ENCODE measurements at places on chromosomes 16 and 17.

GRCh38 chr16:1469693-1470201, 5.1 kb downstream of the CLCN7 start:
- no peak for DNase-seq

DNA sequence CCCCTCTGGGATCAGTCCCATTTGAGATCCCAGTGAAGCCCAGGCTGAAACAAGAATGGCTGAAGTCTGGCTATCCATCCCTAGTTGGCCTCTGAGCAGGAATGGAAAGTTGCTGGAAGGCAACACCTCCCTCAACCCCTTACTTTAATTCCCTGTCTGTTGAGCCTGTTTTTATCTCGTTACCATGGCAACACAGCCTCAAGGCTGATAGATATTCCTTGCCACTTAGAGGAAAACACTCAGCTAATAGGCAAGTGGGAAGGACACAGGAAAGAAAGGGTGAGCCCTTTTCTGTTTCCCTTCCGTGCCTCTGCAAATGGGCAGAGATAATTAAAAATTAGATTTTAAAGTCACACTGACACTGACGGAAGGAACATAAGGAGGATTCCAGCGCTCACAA, 75.5 kb upstream of the CLEC3A start:
- no peak for DNase-seq

DNA sequence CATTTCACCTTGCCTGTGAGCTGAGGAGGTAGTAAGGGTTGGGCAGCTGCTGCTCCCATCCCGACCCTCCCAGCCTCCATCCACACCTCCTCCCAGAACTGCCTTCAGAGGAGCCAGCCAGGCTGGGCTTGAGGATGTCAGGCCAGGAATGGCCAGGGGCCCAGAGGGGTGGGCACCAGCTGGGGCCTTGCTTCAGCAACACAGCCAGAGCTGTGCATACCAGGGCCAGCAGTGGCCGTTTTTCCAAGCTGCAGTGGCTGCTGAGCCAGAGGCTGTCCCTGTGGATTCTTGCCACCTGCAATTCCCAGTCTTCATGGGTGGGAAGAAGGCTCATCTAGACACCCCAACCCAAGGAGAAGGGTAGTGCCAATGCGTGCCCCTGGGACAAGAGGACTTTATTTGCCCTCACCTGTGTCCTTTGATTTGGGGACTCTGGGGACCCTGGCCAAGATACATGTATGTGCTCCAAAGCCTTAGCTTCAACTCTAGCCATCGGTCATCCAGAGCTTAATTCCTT, 153.4 kb upstream of the SDK2 start:
- no peak for DNase-seq

DNA sequence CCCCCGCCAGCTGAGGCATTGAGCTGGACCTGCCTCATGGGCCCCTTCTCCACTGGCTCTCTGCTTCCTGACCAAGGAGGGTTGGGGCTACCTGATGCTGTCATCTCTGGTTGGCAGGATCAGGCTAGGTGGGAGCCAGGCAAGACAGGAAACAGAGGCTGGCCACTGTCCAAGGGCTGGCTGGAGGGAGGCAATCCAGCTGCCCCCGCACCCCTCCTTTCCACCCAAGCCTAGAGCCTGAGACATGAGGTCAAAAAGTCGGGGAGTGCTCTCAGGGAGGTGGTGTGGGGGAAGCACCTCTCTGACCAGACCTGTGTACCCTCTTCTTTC, 14.5 kb downstream of the NGFR start:
- no peak for DNase-seq

DNA sequence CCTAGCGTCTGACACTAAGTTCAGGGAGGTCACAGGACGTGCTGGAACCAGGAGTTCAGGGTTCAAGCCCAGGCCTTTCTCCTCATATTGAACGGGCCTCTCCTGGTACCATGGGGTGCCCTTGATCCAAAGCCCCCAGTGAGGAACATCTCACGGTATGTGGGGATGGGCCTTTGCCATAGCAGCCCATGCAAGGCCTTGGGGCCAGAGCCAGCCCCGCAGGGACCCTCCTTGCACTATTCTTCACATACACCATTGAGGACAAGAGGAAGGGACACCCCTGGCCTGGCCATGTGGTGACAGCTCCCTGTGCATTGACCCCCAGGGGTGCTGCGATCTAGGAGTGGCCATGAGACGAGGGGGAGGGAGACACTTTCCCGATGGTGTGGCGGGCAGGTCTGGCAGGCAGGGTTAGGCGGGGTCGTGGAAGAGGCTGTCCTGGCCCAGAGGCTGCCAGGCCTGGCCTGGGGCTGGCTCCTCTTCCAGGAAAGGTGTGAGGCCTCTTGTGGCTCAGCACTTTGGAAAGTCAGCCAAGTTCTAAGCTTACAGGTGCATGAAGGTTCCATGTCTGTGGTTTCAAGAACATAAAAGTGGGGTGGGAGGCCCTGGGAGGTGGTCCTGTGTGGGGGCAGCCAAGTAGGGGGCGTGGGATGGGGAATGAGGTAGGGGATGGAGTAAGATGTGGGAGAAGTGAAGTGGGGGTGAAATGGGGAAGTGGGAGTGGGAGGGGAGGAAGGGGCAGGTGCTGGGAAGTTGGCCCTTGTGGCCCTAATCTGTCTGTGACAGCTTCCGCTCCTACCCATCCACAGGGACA, 88.7 kb upstream of the CBX4 start:
- no peak for DNase-seq

GRCh38 chr17:30212750-30213149, 22.7 kb downstream of the SLC6A4 start:
- no peak for DNase-seq

DNA sequence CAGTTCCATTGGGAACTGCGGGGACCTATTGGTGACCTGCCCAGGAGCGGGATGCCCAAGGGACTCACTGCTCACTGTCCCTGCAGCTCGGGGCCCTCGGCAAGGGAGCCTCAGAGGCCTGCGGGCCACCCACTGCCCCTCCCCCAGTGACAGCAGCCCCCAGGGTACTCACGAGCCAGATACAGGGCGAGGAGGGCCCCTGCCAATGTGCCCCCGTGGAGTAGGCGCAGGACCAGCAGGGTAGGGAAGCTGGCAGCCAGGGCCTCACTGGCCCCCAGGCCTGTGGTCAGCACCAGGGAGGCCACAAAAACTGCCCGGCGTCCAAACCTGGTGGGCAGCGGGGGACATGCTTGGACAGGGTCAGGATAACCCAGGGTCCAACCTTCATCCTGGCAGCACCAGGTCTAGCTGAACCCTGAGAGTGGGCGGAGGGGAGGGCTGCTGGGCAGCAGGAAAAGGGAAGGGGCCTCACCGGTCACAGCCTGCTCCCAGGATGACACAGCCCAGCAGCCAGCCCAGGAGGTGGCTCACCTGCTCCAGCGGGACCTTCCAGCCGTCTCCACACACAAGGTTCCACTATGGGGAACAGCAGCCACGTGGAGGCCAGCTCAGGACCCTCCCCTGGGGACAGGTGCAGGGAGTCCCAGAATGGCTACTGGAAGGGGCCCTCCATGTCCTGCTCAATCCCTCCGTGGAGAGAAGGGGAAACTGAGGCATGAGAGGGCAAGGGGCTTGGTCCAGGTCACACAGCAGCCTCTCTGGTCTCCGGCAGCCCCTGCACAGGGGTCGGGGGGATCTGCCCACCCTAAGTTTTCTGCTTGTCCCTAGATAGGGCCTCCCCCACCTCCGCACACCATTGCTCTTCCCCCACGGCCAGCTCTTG, 855 bp downstream of the SLC22A31 start:
- DNase-seq: no peak

DNA sequence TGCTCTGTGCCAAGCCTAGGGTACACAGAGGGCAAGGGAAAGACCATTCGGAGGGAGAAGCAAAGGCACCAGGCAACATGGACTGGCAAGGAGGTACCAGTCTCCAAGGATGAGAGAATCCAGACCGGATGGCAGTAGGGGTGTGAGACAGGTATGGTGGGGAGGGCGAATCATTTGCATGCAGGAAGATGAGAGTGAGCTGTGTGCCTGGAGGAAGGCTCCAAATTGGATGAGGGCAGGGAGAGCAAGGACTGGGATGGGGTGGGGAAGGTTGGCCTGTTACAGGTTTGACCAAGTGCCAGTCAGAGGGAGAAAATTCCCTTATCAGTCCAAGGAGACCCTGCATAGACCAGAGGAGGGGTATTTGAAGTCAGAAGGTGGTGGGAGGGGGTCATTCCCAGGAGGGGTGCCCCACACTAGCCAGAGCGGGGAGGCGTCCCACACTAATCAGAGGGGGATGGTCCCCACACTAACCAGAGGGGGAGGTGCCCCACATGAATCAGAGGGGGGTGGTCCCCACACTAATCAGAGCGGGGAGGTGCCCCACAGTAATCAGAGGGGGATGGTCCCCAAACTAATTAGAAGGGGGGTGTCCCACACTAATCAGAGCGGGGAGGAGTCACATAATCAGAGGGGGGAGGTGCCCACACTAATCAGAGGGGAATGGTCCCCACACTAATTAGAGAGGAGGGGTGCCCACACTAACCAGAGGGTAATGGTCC, 737 bp downstream of the CANT1 start:
- DNase-seq: no peak

DNA sequence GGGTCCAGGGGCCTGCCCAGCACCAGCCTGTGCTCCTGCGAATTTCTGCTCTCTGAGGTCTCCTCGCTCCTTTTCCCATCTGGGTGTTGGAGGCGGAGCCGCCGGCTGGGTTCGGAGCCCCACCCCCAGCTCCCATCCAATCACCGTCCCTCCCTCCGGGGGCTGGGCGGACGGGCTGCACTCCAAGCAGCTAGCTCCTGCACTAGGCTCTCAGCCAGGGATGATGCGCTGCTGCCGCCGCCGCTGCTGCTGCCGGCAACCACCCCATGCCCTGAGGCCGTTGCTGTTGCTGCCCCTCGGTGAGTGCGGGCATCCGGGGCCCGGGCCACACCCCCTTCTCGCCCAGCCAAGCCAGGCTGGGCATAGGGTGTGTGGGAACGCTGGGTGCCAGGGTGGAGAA, at the start of gene NRN1L:
TSS of gene NRN1L (plus strand) at position 202 of the 400 bp plus-strand sequence. CDS start at position 221, 19 bp downstream.
- peak; percentile 97 for DNase-seq

DNA sequence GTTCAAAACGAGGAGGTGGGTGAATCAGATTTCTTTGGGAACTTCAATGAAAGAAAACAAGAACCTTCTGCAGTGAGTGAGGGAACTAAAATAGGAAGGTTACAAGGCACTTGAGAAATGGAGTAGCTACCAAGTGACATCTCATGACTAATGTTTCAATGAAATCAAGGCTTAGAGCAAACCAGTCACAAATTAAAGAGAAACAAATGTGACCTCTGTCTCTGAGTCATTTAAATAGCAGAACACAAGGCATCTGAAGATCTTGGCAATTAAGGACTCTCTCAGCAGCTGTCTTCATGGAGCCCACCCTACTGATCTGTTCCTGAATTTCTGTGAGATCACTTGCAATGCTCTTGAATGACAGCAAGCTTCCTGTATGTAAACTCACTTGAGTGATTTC, 109.5 kb downstream of the CDH11 start:
- peak; percentile 26 for DNase-seq

- DNase-seq: no peak
Observed at GRCh38 chr16:88144028-88144511, 192.8 kb downstream of the BANP start.

- DNase-seq: no peak
Observed at GRCh38 chr17:348692-349425, 3.7 kb downstream of the RPH3AL start.

DNA sequence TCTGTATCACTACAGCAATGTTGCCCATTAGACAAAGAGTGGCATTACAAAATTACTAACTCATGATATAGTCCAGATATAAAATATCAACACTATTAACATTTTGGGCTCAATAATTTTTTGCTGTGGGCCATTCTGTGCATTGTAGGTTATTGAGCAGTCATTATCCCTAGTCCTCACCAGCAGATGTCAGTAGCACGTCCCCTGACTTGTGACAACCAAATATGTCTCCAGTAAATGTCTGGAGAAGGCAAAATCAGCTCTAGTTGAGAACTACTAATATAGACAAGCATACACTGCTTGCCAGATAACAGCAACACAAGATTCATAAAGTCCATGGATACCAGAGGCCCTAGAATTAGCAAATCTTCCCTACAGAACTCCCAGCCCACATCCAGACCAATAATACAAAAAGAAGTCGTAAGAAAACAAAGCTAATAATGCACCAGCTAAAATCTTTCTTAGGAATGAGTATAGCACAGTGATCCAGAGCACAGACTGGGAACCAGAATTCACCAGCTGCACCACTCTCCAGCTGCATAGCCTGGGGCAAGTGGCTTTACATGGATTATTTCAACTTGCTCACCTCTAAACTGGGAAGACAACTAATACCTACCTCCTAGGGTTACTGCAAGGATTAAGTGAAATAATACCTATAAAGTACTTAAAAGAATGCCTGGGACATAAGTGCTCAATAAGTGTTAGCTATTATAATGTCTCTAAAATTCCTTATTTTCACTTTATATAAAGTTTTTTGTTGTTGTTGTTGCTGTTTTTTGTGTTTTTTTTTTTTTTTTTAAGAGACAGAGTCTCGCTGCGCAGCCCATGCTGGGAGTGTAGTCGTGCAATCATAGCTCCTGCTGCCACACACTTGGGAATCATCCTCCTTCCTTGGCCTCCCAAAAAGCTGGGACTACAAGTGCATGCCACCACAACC, 23.7 kb downstream of the HELZ start:
- DNase-seq: peak; percentile 51

GRCh38 chr16:79267781-79268180, 332.8 kb downstream of the MAF start:
- no peak for DNase-seq

- DNase-seq: no peak
Observed at GRCh38 chr17:27624539-27624938, 6.4 kb upstream of the LGALS9 start.

DNA sequence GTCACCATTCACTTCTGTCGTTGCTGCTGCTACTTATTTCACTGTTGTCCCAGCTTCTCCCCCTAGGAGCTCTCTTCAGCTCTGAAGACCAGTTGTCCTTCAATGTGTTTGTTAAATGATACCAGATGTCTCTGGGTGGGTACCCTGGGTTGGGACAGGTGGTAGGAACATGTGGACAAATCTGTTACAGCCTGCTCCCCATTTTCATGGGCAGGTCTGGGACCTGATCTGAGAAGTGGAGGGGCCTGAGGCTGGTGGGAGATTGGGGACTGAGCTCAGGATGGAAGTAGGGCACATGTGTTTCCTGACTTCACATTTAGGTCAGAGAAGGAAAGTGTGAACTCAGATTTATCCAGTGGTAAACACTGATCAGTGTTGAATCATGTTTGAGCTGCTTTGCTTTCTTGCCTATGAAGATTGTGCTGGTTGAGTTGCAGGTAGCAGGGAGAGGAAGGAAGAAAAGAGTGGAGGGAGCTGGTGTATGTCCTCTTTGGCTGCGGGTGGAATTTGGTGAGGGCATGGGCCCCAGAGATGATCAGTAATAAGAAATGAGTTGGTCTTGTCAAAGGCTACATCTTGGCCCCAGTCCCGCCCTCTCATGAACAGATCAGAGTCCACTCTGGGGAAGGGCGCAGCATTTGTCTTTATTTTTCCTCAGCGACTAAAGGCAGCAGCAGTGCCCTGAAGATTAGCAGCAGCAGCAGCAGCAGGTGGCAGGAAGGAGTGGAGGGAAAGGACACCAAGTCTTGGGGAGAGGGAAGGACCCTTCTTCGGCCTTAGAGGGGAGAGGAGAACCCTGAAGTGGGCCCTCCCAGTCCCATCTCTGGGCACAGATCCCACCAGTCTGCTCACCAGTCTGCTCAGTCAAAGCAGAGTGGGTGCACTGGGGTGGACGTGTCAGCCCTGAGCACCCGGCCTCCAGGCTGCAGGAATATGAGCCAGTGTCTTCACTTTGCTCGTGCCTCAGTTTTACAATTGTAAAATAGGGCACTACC, 6.1 kb upstream of the EFTUD2 start:
- no peak for DNase-seq

- peak; percentile 22 for DNase-seq
Observed at GRCh38 chr16:77784441-77785372, 3.7 kb upstream of the VAT1L start.

GRCh38 chr16:27220991-27221390, 17.7 kb downstream of the KDM8 start:
- DNase-seq: no peak

GRCh38 chr16:27483624-27484023, 66.1 kb downstream of the GTF3C1 start:
- no peak for DNase-seq
